ENCODE measurements at places on chromosomes 16 and 17.

GRCh38 chr17:75684924-75685323, 17.8 kb downstream of the SAP30BP start:
- DNase-seq = no peak

DNA sequence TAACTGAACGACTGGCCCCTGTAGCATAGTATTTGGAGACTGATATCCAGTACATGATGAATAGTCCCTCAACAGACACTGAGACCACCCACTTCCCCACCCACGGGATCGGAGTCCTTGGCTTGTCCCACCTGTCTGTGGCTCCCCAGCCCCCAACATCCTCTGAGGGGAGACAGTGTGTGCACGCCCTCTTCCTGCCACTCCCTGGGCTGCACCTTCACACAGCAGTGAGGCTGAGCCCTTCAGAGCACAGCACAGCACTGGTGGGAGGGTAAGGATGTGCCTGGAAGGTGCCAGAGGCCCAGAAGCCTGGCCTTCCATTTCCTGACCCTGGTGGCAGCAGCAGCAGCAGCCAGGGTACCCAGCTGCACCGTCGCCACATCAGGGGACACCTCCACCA, 11.0 kb downstream of the DNASE1 start:
- peak; percentile 9 for DNase-seq

- no peak for DNase-seq
Measured at GRCh38 chr16:1963806-1964505, 670 bp downstream of the RPS2 start.

DNA sequence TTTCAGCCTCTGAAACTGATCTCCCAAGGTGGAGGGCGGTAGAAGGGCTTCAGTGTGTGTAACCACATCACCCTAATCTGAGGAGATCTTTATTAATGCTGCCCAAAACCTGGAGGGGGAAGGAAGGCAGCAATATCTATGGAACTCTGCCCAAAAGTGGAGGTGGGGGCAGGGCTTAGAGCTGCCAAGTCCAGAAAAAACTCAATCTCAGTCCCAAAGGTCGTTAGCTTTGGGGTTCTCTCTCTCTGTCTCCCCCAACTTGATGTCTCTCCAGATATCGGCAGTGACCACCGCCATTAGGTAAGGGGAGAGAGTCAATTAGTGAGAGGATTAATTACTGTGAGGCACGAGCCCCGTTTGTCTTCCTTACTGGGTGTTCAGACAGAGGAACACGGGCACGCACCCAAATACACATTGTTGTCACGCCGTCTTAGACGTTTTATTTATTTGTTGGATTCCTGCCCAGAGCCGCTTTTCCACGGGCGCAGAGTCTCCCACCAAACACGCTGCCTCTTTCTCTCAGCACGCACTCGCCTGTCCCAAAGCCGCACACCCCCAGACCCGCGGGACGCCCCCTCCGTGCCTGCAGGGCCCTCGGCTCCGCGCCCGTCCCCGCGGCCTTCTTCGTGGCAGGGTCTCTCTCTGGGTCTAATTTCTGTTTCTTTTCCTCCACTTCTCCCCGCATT, 5.4 kb upstream of the LHX1 start:
- no peak for DNase-seq

DNA sequence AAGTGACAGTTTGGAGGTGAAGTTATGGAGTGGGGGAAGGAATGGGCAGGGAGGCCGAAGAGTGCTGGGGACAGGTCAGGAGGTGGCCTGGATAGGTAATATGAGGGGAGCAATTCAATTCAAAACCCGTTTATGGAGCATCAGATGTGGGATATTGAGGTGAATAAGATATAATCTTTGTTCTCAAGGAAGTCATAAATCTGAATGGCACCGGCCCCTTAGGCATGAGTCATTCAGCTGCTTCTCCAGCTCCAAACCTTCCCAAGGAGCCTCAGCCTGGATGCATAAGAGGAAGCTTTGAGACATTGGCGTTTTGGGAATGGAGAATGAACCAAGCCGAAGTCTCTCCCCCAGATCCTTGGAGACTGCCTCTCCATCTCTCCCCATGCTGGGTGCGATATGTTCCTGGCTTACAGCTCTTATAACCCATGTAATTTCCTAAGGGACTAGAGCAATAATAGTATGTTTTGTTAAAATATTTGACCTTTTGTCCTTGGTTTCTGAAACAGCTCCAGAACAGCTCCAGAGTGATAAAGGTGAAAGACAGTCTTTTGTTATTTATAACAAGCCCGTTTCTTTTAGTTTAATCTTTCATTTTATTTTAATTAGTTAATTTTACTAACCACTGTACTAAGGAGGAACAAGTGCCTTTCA, 1.7 kb downstream of the TUBG2 start:
- no peak for DNase-seq

- DNase-seq = no peak
Measured at GRCh38 chr17:9188367-9188766, 167.1 kb downstream of the NTN1 start.

DNA sequence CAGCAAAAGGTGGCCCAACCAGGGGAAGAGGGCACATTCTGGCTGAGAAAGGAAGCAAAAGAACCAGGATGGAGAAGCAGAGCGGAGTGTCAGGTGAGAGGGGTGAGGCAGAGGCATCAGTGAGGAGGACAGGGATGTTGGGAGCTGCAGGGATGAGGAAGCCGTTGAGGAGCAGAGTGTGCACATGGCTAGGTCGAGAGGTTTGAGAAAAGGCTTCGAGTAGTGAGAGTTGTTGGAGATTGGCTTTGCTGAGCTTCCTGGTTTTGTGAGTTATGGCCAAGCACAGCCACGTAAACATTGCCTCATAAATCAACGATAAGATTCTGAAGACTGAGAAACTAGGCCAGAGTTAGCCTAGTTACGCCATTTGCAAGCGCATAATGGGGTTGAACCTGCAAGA, 26.9 kb downstream of the DNAH2 start:
- no peak for DNase-seq

GRCh38 chr17:4209611-4210010, 54.2 kb downstream of the ANKFY1 start:
- DNase-seq = no peak

DNA sequence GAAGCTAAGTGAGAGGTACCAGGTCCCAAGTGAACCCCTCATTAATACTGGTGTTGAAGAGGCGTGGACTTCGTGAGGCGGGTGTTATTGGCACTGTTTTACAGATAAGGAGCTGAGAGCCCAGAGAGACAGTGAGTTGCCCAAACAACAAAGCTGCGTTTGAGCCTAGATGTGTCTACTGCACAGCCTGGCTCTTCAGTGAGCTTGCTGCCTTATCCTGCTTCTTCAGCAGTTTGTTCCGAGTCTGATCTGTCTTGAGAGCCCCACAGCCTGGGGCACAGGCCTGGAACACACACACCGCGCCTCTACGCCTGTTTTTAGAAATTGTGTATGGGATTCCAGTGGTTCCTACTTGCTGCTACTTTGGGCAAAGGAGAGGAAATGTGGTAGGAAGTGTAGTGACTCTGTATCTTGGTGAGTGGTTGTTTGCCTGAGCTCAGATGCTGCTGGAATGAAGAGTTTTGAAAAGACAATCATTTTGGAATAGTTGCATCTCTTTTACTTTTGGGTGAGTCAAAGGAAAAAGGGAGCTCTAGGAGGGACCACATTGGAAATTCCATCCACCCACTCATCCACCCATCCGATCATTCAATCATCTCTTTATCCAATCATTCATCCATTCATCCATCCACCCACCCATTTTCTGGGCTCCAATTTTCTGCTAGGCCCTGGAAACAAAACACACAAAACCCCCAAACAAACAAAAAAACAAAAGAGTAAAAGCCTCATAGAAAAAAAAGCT, 22.3 kb upstream of the PLCG2 start:
- no peak for DNase-seq

DNA sequence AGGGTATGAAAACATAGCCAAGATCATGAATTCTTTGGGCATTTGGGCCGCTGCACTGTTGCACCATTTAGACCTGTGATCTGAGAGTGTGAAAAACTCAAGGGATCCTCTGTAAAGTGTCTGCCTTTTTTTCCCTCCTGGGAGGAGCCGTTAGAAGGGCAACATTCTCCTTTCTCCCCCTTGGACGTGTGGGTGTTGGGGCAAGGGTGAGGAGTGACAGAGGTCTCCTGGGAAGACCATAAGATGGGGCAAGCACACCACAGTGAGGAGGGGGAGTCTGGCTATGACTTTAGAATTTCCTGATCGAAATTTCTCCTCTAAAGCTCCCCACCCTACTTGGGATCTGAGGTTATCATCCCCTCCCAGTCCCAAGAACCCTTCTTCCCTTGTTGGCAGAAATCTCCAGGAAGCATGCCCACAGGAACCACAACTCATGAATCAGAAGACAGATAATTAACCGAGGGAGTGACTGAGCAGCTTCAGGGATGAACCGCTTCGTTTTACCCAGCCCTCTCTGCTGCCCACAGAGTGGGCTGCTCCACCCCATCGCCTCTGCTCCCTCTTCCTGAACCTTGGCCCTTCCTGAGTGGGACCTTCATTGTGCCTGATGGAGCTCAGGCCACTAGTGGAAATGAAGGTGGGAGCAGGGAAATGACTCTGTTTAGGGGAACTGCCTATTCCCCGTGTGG, 4.2 kb downstream of the ITGB3 start:
- no peak for DNase-seq

- no peak for DNase-seq
Measured at GRCh38 chr16:11004973-11005610, 60.7 kb downstream of the CLEC16A start.

DNA sequence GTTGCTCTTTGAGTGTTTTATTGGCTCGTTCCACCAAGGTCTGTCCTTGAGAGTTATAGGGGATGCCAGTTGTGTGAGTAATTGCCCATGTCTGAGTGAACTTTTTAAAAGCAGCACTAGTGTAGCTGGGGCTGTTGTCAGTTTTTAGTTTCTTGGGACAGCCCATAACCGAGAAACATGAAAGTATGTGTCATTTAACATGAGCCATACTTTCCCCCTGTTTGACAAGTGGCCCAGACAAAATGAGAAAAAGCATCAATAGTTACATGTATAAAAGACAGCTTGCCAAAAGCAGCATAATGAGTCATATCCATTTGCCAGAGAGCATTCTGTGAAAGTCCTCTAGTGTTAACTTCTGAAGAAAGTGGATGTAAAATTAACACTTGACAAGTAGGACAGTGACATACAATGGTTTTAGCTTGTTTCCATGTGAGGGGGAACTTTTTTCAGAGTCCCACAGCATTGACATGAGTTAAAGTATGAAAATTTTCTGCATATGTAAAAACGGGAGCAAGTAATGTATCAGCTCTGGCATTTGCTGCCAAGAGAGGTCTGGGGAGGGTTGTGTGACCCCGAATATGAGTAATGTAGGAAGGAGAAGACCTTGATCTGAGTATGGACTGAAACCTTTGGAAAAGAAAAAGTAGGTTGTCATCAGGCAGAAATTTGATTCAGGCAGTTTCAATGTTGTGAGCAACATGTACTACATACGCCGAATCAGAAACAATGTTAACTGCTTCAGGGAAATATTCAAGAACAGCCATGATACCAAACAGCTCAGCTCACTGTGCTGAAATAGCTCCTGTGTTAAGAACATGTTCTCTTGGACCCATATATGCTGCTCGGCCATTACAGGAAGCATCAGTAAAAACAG, 56.8 kb upstream of the ARL4D start:
- no peak for DNase-seq

- no peak for DNase-seq
Measured at GRCh38 chr17:79136596-79136995, 62.0 kb downstream of the ENGASE start.
